ENCODE measurements at places on chromosomes 3 and 15.

DNA sequence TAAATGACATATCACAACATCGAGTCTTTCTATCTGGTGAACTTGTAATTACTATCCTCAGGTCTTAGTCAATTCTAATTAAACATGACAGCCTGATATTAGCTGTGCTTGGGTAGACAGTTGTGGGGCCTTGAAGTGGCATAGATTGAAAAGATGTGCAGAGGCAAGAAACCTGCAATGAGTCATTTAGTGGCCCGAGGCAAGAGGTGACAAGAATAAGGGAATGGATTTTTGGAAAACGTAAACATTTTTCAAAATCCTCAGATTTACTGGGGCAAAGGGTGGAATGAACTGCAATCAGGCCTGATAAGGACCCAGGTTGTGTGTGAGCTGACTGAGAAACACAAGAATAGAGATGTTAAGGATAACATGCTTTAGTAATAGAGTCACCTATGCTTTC is 29.5 kb upstream of the ULK4 start:
- DNase-seq = no peak

GRCh38 chr3:176755977-176756376 is 441.3 kb downstream of the TBL1XR1 start:
- no peak for DNase-seq

GRCh38 chr15:67967871-67968431 is 86.2 kb upstream of the PIAS1 start:
- no peak for DNase-seq

- DNase-seq = no peak
These were observed 19.5 kb downstream of the ANAPC13 start for GRCh38 chr3:134466331-134466730.

DNA sequence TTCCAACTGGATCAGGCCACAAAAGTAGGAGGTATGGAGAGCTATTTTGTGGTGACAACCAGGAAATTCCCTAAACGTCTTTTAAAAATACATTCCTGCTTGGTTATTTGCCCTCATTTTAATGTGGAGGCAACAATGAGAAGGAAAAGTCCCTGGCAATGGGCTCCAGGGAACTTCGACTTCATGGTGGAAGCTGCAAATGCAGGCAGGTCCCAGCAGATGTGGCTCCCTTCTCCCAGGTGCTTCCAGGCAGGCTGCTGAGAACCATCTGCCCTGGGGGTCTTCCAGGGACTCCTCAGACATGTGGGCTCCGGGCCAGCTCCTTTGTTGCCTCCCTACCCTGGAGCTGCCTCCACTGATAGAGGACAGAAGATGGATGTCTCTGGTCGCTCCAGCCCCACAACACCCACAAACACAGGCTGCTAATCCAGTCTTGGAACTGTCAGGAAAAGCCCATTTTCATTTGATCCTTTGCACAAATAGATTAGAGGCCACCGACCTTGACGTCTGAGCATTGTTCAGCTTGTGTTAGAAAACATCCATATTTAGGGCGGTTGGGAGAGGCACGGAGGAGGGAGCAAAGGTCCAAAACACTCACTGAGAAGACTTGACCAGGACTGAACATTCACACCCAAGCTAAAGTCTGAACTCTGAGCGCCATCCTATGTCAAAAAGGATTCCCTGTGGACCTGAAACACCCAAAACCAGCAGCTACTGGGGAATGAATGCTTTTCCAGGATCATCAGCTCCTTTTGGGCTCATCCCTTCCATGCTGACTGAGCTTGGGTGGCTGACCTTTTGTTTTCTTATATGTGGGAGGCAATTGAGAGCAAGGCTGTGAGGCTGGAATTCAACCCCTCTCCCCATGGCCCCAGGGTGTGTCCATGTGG is 30.2 kb upstream of the SLCO2A1 start:
- DNase-seq = no peak

- no peak for DNase-seq
These were observed 17.8 kb downstream of the CEP19 start for GRCh38 chr3:196694202-196694638.

GRCh38 chr3:24763393-24763792 is 268.7 kb upstream of the THRB start:
- no peak for DNase-seq

DNA sequence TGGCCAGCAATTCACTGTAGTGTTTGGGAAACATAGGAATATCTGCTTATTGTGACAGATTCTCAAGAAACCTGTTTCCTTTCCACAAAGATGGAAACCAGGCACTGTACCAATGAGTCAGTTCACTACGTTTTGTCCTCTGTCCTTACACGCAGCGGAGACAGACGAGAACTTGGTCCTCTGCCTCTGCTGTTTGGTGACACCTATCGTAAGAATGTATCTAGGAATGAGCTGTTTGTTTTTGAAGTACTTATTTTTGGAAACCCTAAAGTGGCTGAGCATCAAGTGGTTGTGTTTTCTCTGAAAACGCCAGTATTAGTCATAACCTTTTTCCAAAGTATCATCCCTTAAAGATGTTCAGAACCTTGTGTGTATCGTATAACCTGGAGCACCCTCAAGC is 93.0 kb downstream of the PGPEP1L start:
- no peak for DNase-seq

GRCh38 chr3:46778101-46778500 is 60.4 kb upstream of the PRSS50 start:
- DNase-seq = no peak

DNA sequence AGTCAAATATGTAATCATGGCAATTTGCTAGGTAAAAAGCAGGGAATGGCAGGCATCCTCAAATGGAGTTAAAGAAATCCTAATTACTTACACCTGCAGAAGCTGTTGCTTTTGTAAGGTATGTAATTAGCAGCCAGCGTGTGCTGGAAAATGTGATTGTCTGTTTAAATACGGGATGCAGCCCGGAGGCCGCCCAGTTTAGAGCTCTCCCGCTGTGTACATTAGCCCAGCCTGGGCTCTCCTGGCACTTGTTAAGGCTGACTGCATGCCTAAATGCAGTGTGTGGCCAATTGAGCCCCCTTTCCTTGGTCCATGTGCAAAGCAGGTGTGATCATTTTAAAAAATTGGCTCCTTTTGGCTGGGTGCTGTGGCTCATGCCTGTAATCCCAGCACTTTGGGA is 9.0 kb downstream of the DPH3 start:
- no peak for DNase-seq

DNA sequence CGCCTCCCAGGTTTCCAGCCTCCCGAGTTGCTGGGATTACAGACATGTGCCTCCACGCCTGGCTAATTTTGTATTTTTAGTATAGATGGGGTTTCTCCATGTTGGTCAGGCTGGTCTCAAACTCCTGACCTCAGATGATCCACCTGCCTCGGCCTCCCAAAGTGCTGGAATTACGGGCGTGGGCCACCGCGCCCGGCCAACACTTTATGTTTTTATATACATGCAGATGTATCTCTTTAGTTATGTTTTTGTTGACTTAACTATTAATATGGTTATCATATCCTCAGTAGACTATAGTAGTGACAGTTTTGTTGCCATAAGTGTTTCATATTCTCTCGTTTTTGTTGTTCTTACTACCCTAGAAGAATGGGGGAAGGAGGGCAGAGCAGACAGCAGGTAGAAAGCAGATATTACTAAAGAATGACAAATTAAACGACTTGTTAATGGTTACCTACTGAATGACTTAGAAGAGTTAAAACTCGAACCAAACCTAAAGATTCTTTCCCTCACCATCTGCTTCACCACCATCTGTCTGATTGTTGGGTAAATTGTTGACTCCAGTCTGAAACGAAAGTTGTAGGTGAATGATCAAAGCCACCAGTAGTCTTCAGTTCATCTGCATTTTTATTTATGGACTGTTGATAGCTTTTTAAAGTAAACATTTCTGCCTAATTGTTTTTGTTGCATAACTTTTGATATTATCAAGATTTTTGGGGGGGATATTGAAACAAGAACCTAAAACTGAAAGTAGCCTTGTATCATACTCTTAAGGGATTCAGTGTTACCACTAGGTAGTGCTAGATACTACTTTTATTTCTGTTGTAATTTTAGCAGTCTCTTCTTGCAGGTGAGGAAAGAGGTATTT is 89.3 kb downstream of the RASA2 start:
- DNase-seq = no peak

DNA sequence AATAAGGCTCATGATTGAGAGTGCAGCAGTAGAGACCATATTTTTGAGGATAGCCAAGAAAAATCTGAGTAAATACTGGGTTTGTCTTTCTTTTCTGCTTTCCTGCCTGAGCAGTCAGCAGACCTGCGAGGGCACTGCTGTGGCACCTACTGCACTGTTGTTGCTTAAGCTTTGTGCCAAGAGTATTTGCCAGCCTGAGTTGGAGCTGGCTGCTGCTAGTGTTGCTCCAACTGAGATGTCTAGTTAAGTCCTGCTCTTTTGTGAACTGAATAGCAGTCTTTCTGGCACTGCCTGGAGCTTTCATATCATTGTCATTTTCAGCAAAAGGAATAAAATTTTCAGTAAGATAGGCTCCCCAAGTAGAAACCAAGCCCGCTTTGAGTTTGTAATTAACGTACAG is 214.5 kb upstream of the P2RY1 start:
- DNase-seq = no peak

DNA sequence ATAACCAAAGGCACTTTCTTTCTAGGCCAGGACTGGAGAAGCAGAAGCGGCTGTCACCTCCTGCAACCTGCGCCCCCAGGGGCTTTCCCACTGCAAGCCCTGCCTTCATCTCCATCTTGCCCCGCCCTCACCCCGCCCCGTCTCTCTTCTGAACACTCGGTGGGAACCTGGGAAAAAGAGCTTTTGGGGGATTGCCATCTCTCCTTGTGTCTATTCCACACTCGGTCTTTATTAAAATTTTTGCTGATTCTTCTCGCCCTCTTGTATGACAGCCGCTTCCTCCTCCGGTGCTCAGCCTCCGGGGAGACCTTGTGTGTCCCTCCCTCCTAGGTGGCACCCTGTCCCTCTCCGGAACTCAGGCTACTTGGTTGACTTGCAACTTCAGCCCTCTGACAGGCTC is 41.9 kb upstream of the SPESP1 start:
- DNase-seq = no peak

DNA sequence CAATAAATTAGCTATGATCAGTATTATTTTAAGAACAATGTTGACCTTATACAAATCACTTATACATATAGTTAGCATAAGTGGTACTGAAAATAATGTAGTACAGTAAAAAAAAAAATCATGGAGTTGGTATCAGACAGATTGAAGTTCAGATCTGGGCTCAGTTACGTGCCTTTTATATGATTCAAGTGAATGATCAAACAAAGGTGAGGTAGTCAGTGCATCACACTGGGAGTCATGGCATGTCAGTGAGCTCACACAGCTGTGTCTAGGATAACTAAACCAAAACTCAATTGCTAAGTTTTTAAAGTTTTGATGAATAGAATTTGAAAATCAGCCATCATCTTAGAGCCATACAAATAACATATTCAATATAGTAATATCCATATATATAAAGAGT is 11.2 kb upstream of the CCR8 start:
- no peak for DNase-seq

DNA sequence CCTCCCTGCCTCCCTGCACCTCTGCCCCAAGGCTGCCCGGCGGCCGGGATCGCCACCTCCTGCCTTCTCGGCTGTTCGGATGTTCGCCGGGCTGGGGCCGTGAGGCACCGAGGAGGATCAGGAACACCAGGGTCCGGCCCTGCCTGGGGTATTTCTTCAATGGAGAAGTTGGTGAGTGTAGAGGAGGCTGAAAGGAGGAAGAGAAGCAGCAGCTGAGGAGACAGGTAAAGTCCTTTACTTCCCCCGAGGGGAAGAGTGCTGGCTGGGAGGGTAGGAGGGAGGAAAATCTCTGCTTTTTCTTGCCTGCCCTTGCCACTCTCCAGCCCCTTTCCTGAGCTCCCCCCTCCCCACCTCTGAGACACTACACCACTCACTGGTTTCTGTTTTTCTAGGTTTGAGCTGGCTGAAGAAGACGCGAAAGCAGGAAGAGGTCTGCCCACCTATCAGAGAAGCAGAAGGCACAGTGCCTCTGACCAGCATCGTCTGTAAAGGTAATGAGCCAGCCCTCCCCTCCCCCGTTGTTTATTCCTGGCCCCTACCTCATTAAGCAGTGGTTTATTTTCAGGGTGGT is 519 bp downstream of the ASB7 start:
- no peak for DNase-seq

DNA sequence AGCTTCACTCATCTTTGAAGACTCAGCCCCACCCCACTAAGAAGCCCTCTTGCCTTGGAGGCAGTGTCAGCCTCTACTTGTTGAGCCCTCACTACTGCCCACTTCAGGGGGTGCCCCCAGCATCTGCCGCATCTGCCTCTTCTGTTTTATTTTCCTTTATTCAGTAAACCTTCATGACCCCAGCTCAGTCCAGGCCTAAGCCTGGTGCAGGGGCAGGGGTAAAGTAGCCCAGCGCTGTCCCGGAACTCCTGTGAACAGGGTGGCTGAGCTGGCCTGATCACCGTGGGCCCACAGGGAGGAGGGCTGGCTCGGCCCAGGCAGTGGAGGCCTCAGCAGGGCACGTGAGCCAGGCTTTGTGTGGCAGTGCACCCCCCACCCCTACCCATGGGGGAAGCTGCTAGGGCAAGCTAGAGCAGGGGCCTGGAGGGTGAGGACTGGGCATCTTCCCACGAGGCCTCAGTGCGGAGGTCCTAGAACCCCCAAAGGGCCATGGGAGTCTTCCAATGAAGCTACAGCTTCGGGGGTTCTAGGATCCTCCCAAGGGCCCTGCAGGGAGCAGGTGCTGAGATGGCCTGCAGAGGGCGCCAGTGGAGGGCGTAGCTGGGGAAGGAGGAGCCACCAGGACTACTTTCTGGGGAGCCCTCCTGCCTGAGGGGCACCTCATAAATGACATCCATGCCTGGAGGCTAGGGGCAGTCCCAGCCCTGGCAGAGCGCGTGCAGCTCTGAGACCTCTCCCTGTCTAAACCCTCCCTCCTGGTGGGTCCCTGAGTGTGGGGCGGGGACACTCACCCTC is 36.0 kb downstream of the TSPAN3 start:
- DNase-seq = no peak

DNA sequence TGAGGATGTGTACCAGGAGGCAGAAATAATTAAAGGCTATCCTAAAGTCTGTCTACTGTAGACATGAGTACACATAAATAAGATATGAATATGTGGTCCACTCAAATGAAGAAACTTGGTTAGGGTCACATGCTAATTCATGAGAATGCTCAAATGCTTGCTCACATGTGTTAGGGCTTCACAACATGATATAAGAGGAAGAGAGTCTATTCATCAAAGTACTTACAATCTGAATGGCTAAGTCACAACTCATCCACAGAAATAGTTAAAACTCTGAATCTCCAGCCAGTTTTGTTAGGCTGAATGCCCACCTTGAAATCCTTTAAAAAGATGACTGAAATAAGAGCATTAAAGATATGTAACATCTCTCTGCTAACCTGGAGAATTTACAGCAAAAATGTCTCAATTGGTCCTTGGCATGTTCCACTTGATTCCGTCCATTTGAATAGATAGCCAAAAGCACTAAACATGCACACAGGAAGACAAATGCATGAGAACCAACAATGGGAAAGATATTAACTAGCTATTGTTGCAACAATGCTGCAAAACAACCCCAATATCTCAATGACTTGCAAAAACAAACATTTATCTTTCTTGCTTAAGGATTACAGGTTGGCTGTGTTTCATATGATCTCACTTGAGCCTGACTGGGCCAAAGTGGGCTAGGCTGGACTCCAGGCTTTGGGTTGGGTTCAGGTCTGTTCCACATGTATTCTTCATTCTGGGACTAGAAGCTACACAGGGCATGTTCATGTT is 10.6 kb upstream of the TBC1D5 start:
- DNase-seq = no peak
